Adipocyte (in vitro differentiated cells): ENCODE measurements at places on chromosomes 12 and 14.

GRCh38 chr12:103827911-103828391, 13.1 kb downstream of the NT5DC3 start:
- DNase-seq, result no peak

DNA sequence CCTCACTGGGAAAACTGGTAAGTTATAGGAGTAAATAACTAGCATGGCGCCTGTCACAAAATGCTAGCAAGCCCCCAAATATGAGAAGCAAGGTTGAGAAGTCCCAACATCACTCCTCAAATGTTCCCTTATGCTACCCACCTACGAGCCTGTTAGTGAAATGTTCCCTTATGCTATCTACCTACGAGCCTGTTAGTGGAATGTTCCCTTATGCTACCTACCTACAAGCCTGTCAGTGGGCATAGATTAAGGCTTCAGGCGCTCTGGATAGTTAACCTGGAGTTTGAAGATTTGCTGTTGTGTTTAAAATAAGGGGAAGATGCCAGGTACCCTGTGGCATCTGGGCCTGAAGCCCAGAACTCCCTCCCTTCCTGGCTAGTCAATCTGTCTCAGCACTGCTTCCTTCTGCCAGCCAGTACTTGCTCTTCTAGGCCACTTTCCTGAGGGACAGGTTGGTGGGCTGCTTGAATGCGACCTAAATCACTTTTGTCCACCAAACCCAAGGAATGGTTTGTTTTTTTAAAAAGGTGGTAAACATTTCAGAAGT, 67.1 kb upstream of the SINHCAF start:
- DNase-seq, result no peak

DNA sequence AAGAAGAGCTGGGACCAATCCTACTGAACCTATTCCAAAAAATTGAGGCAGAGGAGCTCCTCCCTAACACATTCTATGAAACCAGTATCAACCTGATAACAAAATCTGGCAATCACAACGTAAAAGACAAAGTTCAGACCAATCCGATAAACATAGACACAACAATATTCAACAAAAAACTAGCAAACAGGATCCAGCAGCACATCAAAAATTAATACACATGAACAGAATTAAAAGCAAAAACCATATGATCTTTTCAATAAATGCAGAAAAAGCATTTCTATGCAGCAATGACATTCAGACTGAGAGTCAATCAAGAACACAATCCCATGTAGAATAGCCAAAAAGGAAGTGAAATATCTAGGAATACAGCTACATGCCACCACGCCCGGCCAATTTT, 7.0 kb upstream of the CLEC14A start:
- DNase-seq, result no peak

GRCh38 chr12:111143271-111143670, 222.9 kb upstream of the MYL2 start:
- no peak for DNase-seq

- no peak for DNase-seq
Measured at GRCh38 chr14:64112867-64113678, 181.1 kb downstream of the ESR2 start.

- no peak for DNase-seq
Measured at GRCh38 chr14:59026081-59026480, 162.4 kb upstream of the DAAM1 start.

DNA sequence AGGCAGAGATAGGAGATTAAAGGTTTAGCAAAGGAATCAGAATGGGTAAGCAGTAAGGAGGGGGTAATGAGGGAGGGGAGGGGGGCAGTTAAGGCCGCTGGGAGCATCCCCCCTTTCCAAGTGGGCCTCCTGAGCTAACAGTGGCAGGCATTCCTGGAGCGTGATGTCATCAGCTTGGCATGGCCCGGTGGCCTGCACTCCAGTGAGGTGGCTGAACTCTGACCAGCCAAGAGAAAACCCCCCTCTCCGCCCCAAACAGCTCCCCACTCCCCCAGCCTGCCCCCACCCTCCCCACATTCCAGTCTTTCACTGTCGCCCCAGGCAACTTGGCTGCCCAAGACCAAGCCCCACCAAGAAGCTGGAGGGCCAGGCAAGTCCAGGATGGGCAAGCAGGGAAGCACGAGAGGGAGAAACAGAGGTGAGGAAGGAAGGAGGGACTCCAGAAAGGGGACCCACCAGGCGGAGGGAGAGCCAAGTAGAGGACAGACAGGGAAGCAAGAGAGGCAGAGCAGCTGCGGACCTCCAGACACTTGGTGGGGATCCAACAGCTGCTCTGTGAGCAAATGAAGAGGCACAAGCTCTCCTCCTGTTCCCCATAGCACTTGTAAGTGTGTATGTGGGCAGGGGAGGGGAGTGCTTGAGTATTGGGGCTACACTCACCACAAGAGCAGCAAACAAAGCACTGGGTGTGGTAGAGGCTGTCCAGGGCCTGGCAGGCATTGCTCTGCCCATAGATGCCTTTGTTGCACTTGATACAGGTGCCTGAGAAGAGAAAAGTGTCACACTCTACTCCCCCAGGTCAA, 4.5 kb downstream of the AJUBA start:
- DNase-seq, result peak; percentile 80

GRCh38 chr12:93790472-93791152, 113.4 kb downstream of the CRADD start:
- DNase-seq, result peak; percentile 55

DNA sequence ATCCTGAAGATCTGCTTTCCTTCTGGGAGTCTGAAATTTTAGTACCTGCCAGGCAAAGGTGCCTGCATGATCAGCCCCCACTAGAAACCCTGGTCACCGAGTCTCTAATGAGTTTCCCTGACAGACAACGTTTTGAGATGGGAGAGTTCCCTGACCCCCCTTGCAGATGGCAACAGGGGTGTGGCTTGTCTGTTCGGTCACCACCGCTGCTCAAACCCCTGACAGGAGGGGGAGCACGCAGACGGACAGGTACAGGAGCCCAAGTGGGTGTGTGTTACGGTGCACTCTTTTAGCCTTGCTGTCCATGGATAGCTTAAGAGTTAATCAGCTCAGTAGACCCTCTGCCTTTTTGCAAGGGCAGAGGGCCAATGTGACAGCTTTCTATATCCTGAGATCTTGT, 19.3 kb upstream of the CDKN3 start:
- no peak for DNase-seq

GRCh38 chr14:104894331-104895206, 29.5 kb downstream of the CEP170B start:
- DNase-seq, result no peak

DNA sequence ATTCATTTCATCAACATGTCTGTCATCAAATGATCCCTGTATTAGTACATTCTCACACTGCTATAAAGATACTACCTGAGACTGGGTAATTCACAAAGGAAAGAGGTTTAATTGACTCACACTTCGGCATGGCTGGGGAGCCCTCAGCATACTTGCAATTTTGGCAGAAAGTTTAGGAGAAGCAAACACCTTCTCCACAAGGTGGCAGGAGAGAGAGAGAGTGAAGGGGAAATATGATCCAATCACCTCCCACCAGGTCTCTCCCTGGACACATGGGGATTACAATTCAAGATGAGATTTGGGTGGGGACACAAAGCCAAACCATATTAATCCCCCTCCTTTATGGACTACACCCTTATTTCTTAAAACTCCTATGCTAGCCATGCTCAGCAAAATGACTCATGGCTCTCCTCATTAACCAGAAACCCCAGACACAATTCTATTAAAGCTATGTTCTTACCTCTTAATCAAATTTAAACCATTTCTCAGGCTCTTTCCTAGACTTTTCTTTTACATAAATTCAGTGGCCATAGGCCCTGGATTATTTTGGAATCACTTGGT, 932.3 kb downstream of the FLRT2 start:
- DNase-seq, result peak; percentile 40

DNA sequence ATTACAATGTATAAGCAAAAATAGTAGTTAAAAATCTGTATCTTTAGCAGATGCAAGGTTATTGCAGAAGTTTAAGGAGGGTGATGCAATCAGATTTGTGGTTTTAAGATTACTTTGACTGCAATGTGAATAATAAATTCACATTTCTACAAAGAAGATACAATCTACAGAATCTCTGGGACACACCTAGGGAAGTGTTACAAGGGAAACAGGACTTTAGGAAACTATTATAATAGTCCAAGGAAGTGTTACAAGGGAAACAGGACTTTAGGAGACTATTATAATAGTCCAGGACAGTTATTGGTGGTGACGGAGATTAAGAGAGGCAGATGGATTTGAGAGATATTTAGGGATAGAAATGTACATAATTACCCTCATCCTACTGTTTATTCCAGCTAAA, 154.4 kb upstream of the GARIN6 start:
- DNase-seq, result peak; percentile 46
